ENCODE measurements at places on chromosomes 13 and 19. TPM values are rescaled to one million over a fixed set of nuclear protein-coding genes. Genes with fewer than 3 reads are reported as not detected.

GRCh38 chr19:58563823-58564222 lies 5.4 kb upstream of the UBE2M start:
- no peak for DNase-seq

DNA sequence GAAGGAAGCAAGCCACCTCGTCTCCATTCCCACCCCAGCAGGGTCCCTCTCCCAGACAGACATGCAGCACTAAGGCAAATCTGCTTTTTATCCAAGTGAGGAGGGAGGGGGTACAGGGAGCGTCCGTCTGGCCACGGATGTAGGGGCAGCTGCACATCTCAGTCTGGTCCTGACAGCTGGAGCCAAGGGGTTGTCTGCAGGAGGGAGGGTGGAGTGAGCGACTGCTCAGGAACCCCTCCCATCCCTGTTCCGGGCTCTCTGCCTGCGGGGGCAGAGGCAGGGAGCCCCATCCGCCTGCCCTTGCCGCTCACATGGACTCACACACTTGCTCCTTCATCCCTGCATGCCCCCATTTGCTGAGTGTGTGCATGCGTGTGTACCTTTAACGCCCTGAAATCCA lies 2.5 kb downstream of the TMEM190 start:
- no peak for DNase-seq

GRCh38 chr13:37136187-37136586 lies 30.7 kb upstream of the CSNK1A1L start:
- no peak for DNase-seq

Gene CACNG7
- total RNA-seq: not detected

Gene ACER1
- not detected for total RNA-seq

Gene COL5A3
- 0.50 TPM for total RNA-seq

Gene TPM4
- 270 TPM for total RNA-seq

Data from CD8-positive, alpha-beta memory T cell (primary cell).